ENCODE measurements at places on chromosomes 2 and 18.

- DNase-seq = no peak
These were observed 71.8 kb downstream of the CMPK2 start for GRCh38 chr2:6793913-6794312.

GRCh38 chr2:114389021-114389420 is 53.4 kb upstream of the DPP10 start:
- no peak for DNase-seq

DNA sequence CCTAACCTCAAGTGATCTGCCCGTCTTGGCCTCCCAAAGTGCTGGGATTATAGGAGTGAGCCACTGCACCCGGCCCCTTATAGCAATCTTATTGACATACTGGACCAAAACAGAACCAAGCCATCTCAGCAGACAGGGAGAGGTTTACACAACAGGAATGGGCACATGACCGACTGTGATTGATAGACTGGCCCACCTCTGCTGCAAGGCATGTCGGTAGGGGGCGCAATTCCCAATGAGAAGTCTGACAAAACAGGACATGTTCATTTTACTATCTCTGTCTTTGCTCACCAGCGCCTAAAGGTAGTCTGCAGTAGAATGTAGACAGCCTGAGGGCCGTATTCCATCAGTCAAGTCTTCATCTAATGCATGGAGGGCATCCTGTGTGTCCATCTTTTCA is 2.0 kb downstream of the LYPD6B start:
- peak; percentile 21 for DNase-seq

- DNase-seq = no peak
These were observed 2.5 kb upstream of the TTLL4 start for GRCh38 chr2:218708086-218708485.

DNA sequence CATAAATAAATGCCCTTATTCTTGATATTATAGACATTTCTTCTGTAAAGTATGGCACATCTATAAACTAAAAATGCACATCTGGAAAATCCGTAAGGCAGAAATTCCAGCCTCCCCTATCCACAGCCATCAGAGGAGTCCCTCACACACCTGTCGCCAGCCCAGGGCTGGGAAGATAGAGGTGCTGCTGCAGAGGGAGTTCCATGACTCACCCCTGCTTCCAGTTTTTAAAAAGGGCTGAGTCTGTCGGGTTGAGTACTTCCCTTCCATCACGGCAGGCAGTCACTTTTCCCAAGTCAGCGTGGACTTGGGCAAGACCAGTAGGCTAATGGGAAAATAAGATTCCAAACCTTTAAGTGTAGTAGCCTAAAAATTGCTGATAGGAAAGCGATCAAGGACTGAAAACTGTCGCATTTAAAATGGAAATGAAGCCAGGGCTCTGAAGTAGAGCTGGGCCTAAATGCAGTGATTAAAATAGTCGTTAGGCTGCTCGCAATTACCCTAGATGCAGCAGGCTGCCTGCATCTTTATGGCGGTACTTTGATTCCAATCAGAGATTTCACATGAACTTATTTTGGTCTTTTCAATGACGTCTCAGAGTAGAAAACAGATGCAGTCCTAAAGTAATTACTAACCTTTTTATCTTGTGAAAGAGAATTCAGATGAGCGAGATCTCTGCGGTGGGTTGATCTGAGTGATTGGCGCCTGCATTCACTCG is 280.5 kb downstream of the AGAP1 start:
- no peak for DNase-seq

DNA sequence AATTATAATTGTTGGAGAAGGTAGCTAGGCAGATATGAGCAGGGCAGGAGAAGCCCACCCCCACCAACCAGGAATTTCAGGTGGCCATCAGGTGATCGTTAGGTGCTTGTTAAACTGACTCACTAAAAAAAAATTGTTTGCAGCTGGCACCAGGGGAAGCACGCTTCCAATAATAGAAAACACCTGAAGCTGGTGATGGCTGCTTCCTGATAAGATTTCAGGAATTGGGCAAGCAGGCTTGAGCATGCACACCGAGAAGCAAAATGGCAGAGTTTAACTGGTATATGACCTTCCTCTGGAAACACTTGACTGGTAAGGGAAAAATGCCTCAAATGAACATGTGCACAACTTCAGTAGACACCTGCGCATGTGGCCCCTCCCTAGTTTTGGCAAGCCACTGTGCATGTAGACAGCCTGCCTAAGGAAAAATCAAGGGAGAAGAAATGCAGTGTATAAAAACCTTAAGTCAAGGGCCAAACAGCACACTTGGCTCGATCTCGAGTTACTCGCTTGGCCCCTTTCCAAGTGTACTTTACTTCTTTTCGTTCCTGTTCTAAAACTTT is 292.8 kb downstream of the CCDC85A start:
- DNase-seq = no peak

DNA sequence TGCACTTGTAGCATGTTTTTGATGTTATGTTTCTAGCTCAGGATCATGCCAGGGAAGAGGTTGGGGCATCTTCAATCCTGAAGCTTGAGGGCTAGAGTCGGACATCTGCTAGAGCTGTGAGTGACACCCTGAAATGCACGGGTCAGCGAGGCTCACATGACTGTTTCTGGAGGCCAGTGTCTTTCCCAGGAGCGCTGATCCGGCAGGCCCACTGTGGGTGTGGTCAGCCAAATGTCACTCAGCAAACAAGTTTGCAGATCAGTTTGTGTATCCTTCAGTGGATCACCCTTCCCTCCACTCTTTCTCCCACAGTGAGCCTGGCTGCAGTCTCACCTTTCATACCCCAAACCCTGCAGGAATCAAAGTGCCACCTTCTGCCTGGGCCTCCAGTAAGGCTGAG is 23.0 kb upstream of the ARHGEF4 start:
- DNase-seq = no peak

DNA sequence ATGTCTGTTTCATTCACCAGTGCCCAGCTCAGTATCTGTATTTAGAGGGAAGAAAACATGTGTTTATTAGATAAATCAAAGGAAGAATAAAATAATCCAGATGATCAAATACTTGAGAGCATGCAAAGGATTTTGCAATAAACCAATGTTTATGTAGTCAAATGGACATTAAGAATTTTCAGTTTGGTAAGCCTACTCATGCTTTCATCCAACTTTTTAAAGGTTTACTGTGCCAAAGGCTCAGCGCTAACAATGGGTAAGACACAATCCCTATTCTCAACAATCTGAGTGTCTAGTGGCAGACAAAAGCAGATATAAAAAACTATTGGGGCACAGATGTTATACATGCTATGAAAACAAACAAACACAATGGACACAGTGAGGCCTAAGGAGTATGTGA is 26.3 kb downstream of the GRB14 start:
- DNase-seq = no peak

- DNase-seq = no peak
These were observed 74.5 kb upstream of the NCKAP5 start for GRCh38 chr2:133642791-133643191.

DNA sequence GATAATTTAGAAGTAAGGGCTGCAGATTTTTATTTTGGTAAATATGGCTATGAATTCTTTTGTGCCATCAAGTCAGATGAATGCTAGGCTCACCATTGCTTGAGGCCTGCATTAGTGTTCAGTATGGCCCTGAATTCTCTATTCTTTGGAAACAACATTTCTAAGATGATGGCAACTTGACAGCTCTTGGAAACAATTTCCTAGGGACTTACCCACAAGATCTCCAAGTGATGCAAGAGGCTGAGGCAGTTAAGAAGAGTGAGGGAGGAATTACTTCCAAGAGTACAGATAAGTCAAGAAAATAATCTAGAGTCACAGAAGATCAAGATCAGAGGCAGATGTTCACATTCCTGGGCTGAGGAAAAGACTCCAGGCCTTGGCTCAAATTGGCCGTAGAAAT is 129.1 kb downstream of the NRP2 start:
- no peak for DNase-seq

GRCh38 chr18:2985628-2986027 is 27.3 kb downstream of the LPIN2 start:
- no peak for DNase-seq

- DNase-seq = peak; percentile 44
These were observed 94.4 kb upstream of the TGFA start for GRCh38 chr2:70647873-70648481.

DNA sequence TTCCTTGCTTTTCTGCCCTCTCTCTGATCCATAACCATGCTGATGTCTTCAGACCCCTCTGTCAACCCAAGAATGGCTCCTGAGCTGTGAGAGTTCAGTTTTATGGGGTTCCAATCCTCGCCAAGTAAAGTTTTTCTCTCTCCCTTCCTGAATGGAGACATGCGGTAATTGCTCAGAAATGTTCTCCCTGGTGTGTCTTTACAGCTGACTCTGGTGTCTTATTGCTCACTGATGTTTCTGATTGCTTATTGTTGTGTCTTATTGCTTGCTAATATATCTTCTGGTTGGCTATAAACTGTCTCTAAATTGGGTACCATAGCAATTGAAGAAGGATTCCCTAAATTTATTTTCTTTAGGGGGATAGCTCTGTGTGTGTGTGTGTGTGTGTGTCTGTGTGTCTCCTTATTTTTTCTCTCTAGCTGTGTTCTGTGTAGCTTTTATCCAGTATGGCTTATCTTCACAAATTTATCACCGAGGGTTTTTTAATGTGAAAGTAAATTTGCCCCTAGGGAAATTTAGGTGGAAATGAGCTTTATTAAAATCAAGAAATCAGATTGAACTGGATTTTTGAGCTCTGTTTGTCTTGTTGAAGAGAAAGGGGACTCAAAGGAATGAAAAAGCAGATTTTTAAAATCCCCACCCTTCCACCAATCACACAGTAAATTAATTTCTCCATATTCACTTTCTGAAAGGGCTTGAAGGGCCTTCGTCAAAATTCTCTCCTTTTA is 19.5 kb downstream of the MGAT5 start:
- no peak for DNase-seq

- DNase-seq = no peak
These were observed 42.3 kb downstream of the XRCC5 start for GRCh38 chr2:216151313-216152025.
